NCI-H82 (cell line): ENCODE measurements at places on chromosomes 12 and 14.

GRCh38 chr12:132566516-132567131 lies 43.8 kb downstream of the LRCOL1 start:
- DNase-seq = no peak

GRCh38 chr12:118050972-118051910 lies 9.7 kb downstream of the WSB2 start:
- DNase-seq = no peak

DNA sequence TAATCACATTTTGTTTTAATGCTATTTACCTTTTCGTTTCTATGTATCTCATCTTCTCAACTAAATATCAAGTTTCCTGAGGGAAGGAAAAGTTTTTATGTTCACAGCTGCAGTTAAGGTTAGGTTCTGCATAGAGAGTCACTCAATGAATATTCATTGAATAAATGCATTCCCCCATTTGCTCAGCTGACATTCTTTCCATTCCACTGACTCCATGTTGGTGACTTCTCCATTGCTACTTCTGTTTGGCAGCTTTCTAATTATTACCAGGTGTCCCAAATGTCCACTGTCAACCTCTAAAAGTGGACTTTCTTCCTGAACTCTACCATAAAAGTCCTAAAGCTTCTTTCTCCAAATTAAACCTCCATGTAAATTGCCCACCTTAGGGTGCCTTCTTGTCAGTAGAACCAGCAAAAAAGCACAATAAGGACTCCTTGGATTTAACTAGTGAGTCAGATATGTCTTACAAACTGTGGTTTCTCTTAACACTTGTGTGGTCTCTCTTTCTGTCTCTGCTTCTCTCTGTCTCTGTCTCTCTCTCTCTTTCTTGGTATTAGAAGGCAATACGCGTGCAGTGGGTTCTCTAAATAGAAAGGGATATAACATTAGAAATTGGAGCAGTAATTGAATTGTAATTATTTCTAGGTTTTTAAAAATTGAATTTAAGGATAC lies 85.9 kb downstream of the TMEM117 start:
- DNase-seq = no peak

DNA sequence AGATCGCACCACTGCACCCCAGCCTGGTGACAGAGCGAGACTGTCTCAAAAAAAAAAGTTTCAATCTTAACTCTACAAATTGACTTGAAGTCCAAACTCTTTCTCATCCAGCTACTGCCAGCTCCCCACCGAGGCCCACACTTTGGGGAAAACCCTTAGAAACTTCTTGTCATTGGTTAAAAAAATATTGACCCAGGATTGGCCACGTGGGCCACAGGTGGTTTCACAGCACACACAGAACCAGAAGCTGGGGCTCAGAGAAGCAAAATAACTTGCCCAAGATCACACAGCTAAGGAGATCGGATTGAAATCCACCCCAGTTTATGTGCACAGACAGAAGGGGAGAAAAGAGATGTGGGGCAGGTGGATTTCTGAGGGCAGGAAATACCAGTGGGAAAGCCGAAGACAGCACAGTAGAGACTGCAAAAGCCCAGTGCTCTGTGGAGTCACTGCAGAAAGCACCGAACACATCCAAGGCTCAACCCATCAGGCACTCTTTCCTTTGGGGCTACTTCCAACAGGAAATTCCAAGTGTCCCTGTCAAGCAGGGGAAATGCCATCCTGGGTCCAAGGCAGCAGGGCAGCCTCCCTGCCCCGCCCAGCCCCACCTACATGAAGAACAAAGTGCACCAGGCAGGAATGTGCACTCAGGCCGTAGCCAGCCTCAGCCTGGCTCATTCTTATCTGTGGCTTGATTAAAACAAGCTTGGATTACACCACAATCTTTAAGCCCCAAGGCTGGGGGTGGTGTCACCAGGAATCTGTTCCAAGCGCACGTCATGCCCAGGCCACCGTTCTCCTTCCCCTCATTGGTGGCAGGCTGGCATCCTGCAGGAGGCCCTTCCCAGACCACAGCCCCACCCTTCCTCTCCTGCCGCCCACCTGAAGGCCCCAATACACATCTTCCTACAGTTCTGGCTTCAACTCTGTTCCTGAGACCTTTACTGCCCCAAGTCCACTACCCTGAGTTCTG lies 72.5 kb downstream of the ITPK1 start:
- peak; percentile 72 for DNase-seq

DNA sequence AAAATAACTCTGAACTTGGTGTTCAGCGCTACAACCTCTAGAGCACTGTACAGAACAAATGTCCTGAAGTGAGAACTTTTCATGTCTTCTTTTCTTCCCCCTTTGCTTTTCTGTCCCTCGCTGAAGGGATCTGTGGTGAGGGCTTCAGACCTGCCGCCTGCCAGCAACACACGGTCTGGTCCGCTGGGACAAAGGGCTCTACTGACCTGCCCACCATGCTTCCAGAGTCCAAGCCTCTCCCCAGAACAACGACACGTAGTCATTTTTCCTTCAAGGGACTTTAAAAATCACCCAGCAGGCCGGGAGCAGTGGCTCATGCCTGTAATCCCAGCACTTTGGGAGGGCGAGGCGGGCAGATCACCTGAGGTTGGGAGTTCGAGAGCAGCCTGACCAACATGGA lies 140.4 kb downstream of the EFCAB11 start:
- DNase-seq = no peak

DNA sequence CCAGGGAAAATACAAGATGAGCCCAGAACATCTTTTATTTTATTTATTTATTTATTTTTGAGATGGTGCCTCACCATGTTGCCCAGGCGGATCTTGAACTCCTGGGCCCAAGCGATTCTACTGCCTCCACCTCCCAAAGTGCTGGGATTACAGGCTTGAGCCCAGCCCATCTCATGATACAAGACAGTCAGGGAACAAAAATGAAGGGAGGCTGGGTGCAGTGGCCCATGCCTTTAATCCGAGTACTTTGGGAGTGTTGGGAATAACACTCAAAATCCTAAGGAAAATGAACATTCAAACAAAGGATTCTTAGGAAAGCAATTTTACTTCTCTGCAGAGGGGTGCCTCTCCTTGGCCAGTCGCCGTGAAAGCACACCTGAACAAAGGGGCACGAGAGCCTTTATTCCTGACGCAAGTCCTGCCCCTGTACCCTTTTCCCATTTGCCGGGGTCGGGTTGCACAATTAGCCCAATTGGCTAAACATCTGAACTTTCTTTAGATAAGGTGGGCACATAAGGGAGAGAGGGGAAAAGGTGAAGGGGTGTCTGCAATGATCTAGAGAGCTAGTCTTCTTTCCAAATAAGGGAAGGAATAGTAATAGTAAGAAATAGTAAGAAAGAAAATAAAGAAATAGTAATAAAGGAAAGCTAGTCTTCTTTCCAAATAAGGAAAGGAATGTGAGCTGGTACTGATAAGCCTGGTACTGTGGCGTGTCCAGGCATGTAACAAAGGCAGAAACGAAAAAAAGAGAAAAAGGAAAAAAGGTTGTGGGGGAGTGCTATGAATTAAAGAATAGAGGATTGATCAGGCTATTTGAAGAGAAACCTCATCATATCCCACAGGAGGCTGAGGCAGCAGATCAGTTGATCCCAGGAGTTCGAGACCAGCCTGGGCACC lies 13.4 kb downstream of the NCAPD2 start:
- DNase-seq = no peak

- peak; percentile 38 for DNase-seq
These were observed 1.2 kb downstream of the HOXC10 start for GRCh38 chr12:53985994-53986685.

- DNase-seq = no peak
These were observed 577.9 kb upstream of the TBX3 start for GRCh38 chr12:115261691-115262398.

DNA sequence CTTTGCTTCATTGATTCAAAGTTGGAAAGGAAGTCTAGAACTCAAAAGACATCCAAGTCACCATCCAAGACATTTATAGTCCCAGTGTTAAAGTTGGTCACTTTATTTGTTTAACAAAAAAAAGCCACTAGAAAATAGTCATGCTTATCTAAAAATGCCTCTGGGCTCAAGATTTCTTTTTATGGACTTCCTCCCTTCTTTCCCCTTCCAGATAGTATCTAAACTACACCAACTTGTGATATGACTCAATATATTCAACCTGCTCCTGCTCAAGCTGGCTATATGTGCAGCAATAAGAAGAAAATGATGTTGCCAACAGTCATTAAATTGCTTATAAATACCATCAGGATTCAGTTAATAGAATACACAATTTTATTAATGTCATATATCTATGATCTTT lies 1177.1 kb downstream of the FLRT2 start:
- DNase-seq = no peak

DNA sequence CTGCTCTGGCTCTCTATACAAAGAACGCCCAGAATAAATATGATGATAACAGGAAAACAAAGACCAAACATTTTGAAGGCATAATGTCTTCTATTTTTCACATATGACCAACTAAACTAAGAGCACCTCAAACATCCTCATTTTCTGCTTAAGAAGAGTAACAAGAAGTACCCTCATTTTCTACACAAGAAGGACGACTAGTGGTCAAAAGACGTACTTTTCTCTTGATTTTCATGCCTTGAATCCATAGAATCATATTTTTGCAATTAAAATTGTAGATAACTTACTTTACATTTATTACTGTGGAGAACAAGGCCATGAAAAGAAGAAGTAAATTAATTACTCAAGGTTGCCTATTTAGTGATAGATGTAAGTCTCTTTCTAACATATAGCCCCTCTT lies 358.6 kb downstream of the DUSP6 start:
- DNase-seq = peak; percentile 50

- DNase-seq = no peak
These were observed 42.5 kb upstream of the BMP4 start for GRCh38 chr14:53999061-53999488.

DNA sequence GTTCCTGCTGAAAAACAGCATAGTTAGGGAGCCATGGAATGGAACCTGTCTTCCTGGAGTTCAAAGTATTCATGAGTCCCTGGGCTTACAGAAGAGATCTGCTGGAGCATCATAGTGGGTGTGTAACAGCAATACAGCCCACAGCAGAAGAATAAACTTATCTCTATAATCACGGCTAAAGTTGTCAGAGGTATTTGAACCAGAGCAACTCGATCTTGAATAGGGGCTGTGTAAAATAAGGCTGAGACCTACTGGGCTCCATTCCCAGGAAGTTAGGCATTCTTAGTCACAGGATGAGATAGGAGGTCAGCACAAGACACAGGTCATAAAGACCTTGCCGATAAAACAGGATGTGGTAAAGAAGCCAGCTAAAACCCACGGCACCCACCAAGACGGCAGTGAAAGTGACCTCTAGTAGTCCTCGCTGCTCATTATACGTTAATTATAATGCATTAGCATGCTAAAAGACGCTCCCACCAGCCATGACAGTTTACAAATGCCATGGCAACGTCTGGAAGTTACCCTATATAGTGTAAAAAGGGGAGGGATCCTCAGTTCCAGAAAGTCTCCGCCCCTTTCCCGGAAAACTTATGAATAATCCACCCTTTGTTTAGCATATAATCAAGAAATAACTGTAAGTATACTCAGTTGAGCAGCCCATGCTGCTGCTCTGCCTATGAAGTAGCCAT lies 223.4 kb downstream of the PCNX1 start:
- DNase-seq = no peak

GRCh38 chr14:32405856-32406255 lies 76.8 kb downstream of the AKAP6 start:
- no peak for DNase-seq

GRCh38 chr12:50442178-50442908 lies 41.7 kb downstream of the LARP4 start:
- peak; percentile 57 for DNase-seq
